ENCODE measurements at places on chromosomes 7 and 10.
A peak's percentile ranks its signal among the peaks of the same experiment; 100 is the strongest.

- peak; percentile 13 for DNase-seq
Measured at GRCh38 chr10:103232131-103232673, 13.5 kb upstream of the RPEL1 start.

- peak; percentile 69 for DNase-seq
Measured at GRCh38 chr10:130127364-130128061, 8.7 kb upstream of the GLRX3 start.

DNA sequence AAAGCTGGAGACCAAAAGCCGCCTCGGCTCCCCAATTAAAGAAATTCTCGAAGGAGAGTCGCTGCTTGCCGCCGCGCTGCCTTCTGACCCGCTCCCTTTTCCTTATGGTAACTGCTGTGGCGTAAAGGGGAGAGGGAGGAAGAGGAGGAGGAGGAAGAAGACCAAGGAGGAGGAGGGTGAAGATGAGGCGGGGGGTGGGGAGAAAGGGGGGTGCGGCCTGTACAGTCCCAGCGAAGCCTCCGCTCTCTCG is 388 bp downstream of the CNOT4 start:
- DNase-seq = no peak

DNA sequence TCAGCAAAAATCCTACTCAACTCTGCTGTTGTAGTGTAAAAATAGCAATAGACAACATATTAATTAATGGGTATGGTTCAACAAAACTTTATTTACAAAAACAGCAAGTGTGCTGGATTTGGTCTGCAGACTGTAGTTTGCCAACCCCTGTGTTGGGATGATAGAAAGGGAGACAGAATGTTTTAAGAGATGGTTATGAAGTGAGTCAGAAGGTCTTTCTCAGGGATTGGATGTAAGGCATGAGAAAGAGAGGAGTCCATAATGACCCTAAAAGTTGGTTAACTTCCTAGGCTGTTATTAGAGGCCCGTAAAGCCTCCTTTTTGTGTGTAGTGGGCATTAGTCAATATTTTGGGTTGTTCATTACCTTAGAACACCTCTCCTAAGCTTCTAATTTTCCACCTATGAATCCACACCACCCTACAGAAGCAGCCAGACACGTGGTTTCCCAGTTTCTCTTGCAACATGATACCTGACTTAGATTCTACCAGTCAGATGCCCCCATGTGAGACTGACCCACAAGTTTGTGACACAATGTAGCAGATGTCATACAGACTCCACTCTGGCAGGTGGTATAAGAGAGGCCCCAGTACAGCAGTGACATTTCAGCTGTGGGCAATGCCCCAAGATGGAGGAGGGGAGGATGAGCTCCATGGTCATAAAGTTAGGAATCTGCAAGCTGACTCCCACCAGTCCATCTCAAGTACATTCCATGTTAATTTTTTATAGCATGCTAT is 1015.6 kb downstream of the KCNMA1 start:
- DNase-seq = no peak

- no peak for DNase-seq
Measured at GRCh38 chr7:28086198-28086597, 94.4 kb downstream of the JAZF1 start.

GRCh38 chr10:97719602-97720001 is 6.1 kb downstream of the MARVELD1 start:
- DNase-seq = no peak

Data from HFFc6 (cell line).